Memory B cell (primary cell): ENCODE measurements at places on chromosomes 3 and 15.

DNA sequence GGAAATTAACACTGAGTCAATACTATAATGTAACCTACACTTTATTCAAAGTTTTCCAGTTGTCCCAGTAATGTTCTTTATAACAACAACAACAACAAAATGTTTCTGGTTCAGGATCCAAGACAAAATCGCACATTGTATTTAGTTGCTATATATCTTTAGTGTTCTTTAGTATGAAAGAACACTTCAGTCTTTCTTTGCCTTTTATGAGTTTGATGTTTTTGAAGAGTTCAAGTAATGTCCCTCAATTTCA is 7.6 kb upstream of the GRAMD1C start:
- H3K27ac ChIP-seq, result peak overlapping the region; percentile 93
- H3K36me3 ChIP-seq, result peaks cover 14% of the 10 kb centered on the region
- no peak for DNase-seq

GRCh38 chr15:80489030-80489594 is 84.9 kb downstream of the ARNT2 start:
- H3K4me3 ChIP-seq, result no peak overlapping the region
- H3K4me1 ChIP-seq, result peaks cover 7% of the 10 kb centered on the region
- peaks cover 18% of the 10 kb centered on the region for H3K27me3 ChIP-seq
- no peak overlapping the region for H3K27ac ChIP-seq
- DNase-seq, result no peak

DNA sequence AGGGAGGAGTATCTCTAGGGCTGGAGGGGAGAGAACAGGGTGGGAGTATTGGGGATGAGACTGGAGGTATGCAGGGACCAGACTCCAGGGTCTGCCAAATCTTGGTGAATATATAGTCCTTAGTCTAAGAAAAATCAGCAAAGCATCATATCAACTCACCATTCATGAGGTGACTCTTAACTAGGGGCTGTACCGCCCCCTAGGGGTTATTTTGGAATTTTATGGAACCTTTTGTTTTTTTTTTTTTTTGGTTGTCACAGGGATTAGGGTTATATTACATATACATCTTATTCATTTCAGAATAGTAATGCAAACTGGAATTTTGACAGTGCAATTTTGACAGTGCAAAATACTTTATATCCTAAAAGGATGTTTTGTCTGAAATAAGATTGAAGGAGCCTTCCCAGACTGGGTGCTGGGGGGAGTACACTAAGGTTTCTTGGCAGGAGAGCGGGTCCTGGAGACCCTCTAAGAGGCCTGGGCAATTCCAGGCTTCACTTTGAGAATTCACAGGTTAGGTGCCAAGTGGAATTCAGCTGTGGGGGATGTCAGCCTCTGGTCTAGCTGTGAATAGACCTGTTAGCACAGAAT is 7.5 kb downstream of the CMTM7 start:
- peak; percentile 67 for DNase-seq
- peaks cover 3% of the 10 kb centered on the region for H3K36me3 ChIP-seq
- H3K27ac ChIP-seq, result peak overlapping the region; percentile 75
- peaks cover 59% of the 10 kb centered on the region for H3K4me1 ChIP-seq
- H3K4me3 ChIP-seq, result no peak overlapping the region

GRCh38 chr15:41915255-41915994 is 21.6 kb upstream of the SPTBN5 start:
- no peak overlapping the region for H3K27ac ChIP-seq
- H3K4me3 ChIP-seq, result no peak overlapping the region
- no peak for DNase-seq
- H3K4me1 ChIP-seq, result no peaks in the 10 kb centered on the region
- H3K27me3 ChIP-seq, result no peaks in the 10 kb centered on the region

GRCh38 chr3:43210049-43211027 is 76.0 kb upstream of the SNRK start:
- H3K27me3 ChIP-seq, result peaks cover 11% of the 10 kb centered on the region
- H3K27ac ChIP-seq, result no peak overlapping the region
- no peak overlapping the region for H3K4me3 ChIP-seq
- no peaks in the 10 kb centered on the region for H3K36me3 ChIP-seq

DNA sequence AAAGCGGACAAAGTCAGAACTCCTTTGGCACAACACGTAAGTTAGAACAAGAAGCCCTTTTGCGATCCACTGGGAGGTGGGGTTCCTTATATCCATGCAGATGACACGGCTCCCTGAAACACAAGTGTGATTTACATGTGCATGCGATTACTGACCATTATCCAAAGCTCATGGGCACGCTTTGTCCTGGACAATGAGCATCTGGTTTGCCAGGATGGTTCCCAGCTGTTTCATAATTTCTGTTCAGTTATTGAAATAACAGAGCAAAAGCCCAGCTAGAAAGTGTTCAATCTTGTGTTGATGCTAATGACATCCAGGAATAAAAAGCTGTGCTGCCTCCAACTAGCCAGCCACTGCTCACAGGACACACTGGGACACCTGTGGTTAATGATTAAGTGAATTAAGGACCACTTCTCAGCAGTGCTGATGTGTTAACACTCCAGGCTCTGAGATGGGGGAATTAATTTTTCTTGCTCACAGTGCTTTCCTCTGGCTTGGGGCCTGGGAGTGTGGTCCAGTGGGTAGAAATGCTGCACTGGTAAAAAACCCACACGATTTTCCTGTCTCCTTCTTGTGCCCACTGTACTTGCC is 123.1 kb upstream of the SLC2A2 start:
- no peaks in the 10 kb centered on the region for H3K4me1 ChIP-seq
- no peak overlapping the region for H3K4me3 ChIP-seq
- no peak overlapping the region for H3K27ac ChIP-seq
- peaks cover 4% of the 10 kb centered on the region for H3K36me3 ChIP-seq
- DNase-seq, result no peak
- no peaks in the 10 kb centered on the region for H3K27me3 ChIP-seq

GRCh38 chr3:188067932-188068331 is 86.0 kb upstream of the LPP start:
- no peak for DNase-seq
- H3K27me3 ChIP-seq, result no peaks in the 10 kb centered on the region
- H3K36me3 ChIP-seq, result no peaks in the 10 kb centered on the region
- no peak overlapping the region for H3K27ac ChIP-seq

GRCh38 chr3:143170676-143171075 is 51.1 kb downstream of the CHST2 start:
- no peak for DNase-seq
- H3K36me3 ChIP-seq, result peaks cover 2% of the 10 kb centered on the region

- H3K27me3 ChIP-seq, result no peaks in the 10 kb centered on the region
- peaks cover 54% of the 10 kb centered on the region for H3K36me3 ChIP-seq
- no peak overlapping the region for H3K4me3 ChIP-seq
- DNase-seq, result no peak
These were observed 10.6 kb downstream of the PARP14 start for GRCh38 chr3:122691195-122691594.

DNA sequence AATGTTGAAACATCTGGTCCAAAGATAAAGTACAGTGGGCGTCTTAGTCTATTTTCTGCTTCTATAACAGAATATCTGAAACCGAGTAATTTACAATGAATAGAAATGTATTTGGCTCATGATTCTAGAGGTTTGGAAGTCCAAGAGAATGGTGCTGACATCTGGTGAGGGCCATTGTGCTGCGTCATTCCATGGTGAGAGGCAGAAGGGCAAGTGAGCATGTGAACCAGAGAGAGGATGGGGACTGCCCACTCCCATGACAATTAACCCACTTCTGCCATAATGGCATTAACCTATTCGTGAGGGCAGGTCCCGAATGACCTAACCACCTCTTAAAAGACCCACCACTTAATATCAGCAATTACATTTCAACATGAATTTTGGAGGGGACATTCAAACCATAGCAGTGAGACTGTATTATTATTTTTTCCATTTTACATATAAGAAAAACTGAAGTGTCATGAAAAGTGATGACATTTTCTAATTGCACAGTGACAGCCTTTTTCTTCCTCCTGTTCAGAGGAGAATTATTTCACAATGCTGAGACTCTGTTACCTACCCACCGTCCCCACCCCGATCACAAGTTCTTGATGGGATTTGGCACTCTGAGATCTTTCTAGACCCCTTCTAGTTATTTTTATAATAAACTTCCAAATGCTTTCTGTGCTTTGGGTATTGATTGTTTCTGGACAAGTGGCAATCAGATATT is 238.8 kb downstream of the RPLP1 start:
- no peak overlapping the region for H3K27ac ChIP-seq
- H3K4me1 ChIP-seq, result peaks cover 6% of the 10 kb centered on the region
- peaks cover 6% of the 10 kb centered on the region for H3K36me3 ChIP-seq
- H3K27me3 ChIP-seq, result peaks cover 5% of the 10 kb centered on the region

DNA sequence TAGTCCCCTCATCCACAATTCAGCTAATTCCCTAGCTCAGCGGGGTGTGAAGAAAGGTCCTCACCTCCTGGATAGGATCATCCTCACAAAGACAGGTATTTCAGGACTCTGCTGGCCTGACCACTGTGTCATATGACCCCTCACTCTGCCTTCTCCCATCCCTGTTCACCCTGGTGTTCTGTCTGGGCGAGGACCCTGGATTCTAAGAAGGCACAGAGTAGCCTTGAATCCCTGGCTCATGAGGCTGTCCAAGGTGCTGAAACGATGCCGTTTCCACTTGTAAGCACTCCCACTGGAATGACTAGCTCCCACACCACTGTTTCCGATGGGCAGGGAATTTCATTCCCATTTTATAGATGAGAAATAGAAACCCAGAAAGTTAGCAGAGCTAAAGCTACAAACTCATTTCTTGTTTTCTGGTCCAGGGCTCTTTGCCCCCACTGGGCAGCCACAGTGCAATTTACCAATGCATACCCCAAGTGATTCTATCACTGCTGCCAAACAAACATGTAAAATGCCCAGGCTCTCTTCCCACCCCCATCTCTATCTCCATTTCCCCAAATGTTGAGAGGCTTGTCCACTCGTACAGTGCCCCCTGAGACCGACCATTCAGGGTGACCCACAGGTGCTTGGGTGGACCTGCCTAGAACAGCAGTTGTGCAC is 83.2 kb downstream of the RAB11A start:
- no peak overlapping the region for H3K4me3 ChIP-seq
- peaks cover 7% of the 10 kb centered on the region for H3K27me3 ChIP-seq
- no peaks in the 10 kb centered on the region for H3K36me3 ChIP-seq
- peaks cover 24% of the 10 kb centered on the region for H3K4me1 ChIP-seq
- DNase-seq, result no peak

DNA sequence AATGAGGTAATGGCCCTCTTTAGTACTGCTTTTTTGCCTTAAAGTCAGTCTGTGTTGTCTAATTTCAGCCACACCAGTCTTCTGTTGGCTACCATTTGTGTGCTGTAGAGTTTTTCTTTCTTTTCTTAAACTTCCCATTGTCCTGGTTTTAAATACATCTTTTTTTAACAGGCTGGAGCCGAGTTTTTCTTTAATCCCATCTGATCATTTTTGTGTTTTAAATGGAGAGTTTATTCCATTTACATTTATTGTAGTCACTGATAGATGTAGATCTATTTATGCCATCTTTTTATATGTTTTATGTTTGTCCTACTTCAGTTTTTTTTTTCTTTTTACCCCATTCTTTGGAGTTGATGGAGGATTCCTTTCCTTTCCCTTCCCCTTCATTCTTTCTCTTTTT is 49.5 kb downstream of the SNRK start:
- H3K4me3 ChIP-seq, result no peak overlapping the region
- peak overlapping the region; percentile 64 for H3K27ac ChIP-seq
- peaks cover 63% of the 10 kb centered on the region for H3K36me3 ChIP-seq

DNA sequence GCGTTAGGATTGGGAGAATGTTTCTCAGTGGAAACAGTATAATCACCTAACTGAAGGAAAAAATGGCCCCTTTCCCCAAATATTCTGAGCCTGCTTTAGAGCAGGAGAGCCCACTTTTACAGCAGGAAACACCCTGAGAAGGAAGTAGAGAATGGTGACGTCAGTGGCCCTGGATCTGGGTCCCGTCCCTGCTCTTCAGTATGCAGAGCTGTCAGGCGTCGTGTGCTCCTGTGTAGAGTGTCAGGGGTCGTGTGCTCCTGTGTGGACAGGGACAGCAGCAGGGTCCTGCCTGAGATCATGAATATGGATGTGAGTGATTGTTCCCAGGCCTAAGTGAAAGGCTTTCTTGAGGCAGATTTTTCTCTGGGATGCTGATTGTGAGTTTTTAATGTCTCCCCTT is 45.2 kb downstream of the CGNL1 start:
- peaks cover 9% of the 10 kb centered on the region for H3K27me3 ChIP-seq
- no peaks in the 10 kb centered on the region for H3K4me1 ChIP-seq
- no peak for DNase-seq
- no peaks in the 10 kb centered on the region for H3K36me3 ChIP-seq
- H3K27ac ChIP-seq, result no peak overlapping the region
- no peak overlapping the region for H3K4me3 ChIP-seq

DNA sequence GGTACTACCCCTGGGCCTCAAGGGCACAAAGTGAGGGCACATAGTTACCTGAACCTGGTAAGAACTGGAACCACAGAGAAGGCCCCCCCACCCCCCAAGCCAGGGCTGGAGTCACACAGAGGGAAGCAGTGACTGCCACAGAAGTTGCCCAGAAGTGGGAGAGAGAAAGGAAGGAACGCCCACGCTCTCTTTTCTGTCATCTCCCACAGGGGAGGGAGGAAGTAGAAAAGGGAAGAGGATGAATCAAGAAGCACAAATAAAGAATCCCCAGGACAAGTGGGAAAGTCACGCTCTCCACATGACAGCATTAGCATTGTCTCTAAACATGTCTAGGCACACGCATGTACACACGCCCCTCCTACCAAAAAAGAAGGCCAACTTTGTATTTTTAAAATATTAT is 114.7 kb upstream of the FRMD4B start:
- H3K36me3 ChIP-seq, result no peaks in the 10 kb centered on the region
- H3K27ac ChIP-seq, result no peak overlapping the region
- no peak overlapping the region for H3K4me3 ChIP-seq
- no peaks in the 10 kb centered on the region for H3K4me1 ChIP-seq
- peaks cover 6% of the 10 kb centered on the region for H3K27me3 ChIP-seq

DNA sequence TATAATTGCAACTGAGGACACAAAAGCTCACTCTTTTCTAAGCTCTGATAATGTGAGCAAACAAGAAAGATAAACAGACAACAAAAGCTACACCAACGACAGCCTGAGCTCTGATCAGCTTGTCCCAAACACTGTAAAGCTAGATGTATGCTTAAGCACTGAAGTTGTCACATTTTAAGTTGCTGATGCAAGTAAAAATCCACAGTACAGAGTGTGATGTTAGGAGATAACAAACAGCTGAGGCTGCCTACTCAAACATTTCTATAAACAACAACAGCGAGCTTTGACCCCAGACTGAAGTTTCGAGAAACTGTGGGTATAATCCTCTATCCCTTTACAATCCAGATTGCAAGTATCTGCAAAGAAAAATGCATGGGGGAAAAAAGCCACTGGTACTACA is 10.7 kb downstream of the MTHFS start:
- no peak overlapping the region for H3K4me3 ChIP-seq
- H3K27ac ChIP-seq, result no peak overlapping the region
- peaks cover 51% of the 10 kb centered on the region for H3K36me3 ChIP-seq
- DNase-seq, result no peak
- H3K4me1 ChIP-seq, result peaks cover 11% of the 10 kb centered on the region
